ENCODE measurements at places on chromosomes 2 and 18.

GRCh38 chr18:10950876-10951630 lies 198.3 kb downstream of the PIEZO2 start:
- no peak for DNase-seq

DNA sequence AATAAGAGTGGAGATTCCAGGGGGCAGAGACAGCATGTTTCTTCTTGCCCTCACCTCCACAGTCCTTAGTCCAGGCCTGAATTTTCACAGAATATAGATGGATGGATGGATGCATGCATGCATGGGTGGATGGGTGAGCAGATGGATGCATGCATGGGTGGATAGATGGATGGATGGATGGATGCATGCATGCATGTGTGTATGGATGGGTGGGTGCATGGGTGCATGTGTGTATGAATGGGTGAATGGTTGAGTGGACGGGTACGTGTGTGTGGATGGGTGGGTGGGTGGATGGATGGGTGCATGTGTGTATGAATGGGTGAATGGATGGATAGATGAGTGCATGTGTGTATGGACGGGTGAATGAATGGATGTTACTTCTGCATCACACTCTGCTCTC lies 153.3 kb downstream of the CELF4 start:
- DNase-seq, result no peak

GRCh38 chr18:2839202-2839601 lies 7.6 kb upstream of the EMILIN2 start:
- no peak for DNase-seq

DNA sequence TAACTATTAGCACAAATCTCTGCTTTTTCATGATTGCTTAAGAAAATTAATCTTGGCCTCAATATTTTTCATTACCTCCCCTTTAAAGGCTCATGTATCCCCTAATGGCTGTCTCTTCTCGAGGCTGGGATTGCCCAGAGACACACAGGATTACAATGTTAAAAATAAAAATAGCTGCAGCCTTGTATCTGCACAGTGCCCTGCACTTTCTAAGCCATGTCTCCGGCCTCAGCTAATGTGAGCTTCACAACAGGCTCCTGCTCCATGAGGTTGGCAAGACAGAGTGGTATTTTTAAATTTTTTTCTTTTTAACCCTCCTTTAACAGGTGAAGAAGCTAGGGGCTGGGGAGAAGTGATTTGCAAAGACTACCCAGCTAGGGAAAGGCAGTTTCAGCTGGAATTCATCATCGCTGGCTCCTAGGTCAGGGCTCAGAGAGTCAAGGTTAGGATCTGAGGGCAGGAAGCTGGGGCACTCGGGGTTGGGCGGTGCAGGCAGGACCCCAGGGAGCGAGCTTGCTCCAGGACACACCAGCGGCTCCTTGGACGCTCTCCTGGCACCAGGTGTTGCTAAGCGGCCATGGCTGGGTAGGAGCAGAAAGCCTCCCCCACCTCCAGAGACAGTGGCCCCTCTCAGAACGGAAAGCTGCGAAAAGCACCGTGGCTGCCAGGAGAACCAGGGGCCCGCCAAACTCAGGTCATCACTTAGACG lies 135.6 kb downstream of the SMAD2 start:
- DNase-seq, result no peak

DNA sequence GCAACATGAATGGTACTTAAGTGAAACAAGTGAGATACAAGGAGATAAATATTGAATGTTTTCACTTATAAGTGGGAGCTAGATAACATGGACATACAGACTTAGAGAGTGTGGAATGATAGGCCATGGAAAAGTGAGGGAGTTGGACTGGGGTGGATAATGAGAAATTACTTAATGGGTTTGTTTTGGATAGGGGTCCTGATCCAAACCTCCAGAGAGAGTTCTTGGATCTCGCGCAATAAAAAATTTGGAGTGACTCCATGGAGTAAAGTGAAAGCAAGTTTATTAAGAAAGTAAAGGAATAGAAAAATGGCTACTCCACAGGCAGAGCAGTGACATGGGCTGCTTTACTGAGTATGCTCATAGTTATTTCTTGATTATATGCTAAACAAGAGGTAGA lies 508.9 kb downstream of the CNTNAP5 start:
- DNase-seq, result no peak

GRCh38 chr2:240626531-240627300 lies 1.4 kb downstream of the GPR35 start:
- DNase-seq, result no peak

- DNase-seq, result no peak
Measured at GRCh38 chr2:27715318-27716210, 51.9 kb downstream of the SLC4A1AP start.

GRCh38 chr2:129381789-129382188 lies 597.7 kb upstream of the RAB6C start:
- DNase-seq, result no peak

- no peak for DNase-seq
Measured at GRCh38 chr2:74632209-74632938, 15.8 kb downstream of the M1AP start.

- no peak for DNase-seq
Measured at GRCh38 chr2:164068063-164068462, 332.3 kb upstream of the FIGN start.

- DNase-seq, result no peak
Measured at GRCh38 chr2:151024696-151025251, 236.9 kb downstream of the RBM43 start.

DNA sequence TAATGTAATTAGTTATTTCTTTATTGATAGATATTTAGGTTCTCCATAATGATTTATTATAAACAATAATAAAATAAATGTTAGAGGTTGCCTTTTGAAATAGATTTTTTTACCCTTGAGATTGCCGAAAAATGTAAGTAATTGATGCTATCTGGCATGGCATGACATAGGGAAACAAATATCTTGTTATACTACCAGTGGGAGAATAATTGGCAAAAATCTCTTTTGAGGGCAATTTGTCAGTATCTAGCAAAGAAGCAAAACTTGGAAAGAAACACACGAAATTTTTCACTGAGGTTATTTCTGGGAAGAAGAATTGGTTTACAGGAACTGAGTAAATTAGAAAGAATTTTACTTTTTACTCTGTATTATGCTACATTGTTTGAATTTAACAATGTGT lies 547.2 kb upstream of the SETBP1 start:
- DNase-seq, result no peak

- no peak for DNase-seq
Measured at GRCh38 chr2:96861074-96861473, 3.3 kb upstream of the ANKRD39 start.

- no peak for DNase-seq
Measured at GRCh38 chr18:7878265-7879211, 311.4 kb downstream of the PTPRM start.

DNA sequence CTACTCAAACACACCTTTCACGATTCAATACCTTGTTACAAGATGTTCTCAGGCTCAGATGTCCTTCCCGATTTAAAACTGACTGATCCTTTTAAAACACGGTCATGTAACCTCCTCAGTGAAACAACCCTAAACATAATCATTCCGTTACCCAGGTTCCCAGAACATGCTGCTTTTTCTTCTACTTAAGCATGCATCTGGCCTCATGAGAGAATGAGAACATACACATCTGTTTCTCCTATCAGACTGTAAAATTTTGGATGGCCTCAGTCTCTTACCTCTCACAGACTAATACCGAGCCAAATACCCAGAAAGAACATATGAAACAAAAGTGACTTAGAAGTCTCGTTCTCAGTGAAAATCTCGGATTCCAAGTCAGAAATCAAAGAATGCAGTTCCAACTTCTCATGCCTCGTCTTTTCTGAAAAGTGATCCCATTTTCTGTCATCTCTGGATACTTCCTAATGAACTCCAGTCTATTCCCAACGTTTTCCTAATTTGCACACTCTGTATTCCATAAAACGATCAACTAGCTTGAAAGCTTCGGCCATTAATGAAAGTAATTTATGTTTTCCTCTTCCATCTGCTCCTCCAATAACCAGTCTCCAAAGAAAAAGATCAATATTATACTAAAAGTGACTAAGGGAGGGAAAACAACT lies 919 bp downstream of the SF3B1 start:
- no peak for DNase-seq

- DNase-seq, result no peak
Measured at GRCh38 chr2:33144243-33144642, 197.5 kb downstream of the LTBP1 start.

DNA sequence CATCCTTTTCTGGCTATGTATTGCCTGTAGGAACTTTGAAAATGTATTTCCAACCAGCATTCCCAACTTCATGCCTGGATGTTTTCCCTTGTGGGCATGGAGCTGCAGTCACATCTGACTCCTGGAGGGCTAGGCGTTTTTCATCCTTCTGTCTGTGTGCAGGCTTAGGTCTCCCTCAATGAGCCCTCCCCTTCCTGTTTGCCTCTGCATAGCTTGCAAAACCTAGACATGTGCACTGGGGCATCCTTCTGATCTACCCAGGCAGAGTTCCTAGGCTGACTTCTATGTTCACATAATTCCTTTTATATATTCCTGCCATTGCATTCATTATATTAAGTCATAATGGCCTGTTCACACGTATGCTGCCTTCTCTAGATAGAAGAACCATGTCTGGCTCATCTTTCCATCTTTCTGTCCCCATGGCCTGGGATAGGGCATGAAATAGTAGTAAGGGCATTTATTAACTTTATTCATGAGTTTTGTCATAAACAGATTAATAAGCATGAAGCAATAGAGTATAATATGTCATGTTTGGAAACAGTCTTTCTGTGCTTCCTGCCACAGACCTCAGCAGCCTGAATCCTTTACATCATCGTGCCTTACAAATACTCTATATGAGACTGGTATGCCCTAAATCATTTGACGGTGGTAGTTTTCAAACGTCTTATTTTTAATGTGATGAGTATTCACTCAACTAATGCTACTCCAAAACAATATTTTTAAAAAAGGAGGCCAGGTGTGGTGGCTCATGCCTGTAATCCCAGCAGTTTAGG lies 195.6 kb downstream of the TGIF1 start:
- DNase-seq, result no peak
